ENCODE measurements at places on chromosomes 6 and 20.

DNA sequence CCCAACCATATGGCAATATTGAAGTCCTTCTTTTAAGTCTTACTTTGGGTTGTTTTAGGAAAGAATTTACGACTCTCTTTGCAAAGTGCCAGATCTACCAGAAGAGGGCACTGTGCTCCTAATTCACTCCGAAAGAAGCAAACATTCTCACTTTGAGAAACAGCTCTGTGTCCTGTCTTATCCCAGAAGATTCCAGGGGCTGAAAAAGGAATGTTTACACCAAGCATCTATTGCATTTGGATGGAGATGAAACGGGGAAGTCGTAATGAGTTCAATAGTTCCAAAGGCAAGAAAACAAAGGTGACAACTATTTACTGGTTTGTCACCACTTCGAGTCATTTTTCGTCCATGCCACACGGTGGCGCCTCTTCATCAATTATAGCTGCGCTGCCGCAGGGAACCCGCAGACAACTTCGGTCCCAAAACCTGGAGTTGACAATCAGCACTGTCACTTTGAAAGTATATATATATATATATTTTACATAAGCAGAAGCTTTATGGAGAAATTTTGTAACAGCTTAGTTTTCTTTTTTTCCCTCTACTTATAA is 121.6 kb downstream of the MOXD1 start:
- peak; percentile 69 for DNase-seq

- no peak for DNase-seq
These were observed 254.7 kb downstream of the GMPR start for GRCh38 chr6:16493112-16493511.

DNA sequence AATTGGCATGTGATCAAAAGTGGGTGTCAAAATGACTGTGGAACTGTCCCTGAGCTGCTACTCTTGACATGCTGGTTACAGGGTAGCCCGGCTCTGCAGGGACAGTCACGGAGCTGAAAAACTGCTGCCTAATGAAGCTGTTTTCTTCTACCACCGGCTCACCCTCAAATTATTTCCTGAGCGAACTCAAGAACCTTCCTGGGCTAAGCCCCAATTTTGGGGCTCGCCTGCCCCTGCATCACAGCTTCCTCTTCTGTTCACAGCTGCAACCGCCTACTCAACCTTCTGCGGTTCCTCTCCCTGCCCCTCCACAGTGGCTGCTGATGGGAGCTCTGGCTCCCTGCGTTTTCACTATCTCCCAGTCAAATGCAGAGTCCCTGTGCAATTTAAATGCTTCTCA is 110.8 kb upstream of the MLN start:
- no peak for DNase-seq

- no peak for DNase-seq
These were observed 74.0 kb upstream of the CST7 start for GRCh38 chr20:24875078-24875477.

GRCh38 chr6:39956936-39957335 is 22.7 kb upstream of the MOCS1 start:
- no peak for DNase-seq

GRCh38 chr6:138013959-138014358 is 93.3 kb downstream of the PERP start:
- DNase-seq, result no peak

- DNase-seq, result no peak
These were observed 9.5 kb downstream of the NCR2 start for GRCh38 chr6:41344876-41345275.

DNA sequence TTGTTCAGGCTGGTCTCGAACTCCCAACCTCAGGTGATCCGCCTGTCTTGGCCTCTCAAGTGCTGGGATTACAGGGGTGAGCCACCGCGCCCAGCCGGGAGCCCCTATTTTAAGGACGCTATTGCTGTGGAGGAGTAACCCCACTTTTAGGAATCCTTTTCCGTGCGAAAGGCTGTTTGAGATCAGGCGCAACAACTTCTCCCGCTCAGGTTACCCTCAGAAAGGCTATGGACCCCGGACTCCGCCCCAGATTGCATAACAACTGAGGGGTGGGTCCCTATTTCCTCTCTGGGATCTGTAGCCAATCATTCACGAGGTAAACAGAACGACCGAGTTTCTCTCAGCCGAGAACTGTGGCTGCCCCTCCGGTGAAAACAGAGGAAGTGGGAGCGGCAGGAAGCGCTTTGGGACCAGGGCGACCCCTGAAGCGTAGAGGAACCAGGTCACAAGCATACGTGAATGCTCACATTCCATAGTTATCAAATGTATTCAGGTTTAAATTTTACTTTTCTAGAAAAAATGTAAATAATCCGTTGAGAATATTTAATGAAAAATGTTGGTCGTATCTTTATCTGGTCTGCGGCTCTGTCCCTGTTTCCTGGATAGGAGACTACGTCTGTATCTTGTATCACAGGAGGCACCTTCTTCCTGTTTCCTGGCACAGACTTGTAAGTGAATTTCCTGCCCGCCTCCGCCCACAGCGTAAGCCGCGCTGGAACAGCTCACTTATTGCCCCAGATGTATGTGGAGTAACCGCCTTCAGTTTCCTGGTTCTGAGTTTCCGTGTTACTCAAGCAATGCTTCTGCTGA is 26.8 kb downstream of the HLA-E start:
- peak; percentile 83 for DNase-seq

- no peak for DNase-seq
These were observed 106.2 kb downstream of the TULP4 start for GRCh38 chr6:158418501-158418900.

GRCh38 chr6:31776989-31777666 is at the start of gene VWA7:
VWA7 (minus strand) TSS chr6:31777328; CDS start chr6:31776779, 549 bp downstream.
- no peak for DNase-seq

DNA sequence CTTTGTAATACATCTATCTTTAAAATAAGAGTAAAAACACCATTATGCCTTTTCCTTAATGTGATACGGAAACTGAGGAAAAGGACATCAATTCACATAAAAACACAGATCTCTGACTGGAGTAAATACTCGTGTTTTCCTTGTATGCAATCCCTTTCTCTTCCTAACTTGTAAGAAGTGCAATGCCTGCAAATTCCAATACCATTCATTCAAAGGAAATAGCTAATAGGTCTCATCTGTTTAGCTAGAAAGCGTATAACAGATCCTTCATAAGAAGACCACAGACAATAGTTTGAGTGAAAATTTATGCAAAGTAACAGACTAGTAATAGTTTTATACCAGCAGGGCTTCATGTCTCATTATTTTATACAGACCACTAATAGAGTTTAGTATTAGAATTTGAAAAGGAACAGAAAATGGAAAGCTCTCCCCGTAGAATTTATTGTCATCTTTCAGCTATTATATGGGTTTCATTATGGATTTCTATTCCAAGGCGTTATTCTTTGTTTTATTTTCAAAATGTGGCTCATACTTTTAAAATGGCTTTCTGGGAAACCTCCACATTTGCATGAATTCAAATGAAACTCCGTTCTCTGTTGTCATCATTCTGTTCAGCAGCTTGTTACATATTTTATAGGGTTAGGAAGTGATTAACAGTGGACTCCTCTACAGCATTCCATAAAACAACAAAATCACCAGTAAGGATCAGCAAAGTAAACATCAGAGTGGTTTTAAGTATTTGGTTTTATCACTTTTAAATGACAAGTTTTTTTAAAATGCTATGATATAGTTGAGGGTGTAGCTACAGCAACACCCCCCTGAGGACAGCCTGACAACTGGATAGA is 186.7 kb downstream of the BTBD9 start:
- DNase-seq, result no peak
